Brain pericyte (primary cell): ENCODE measurements at places on chromosomes 5 and 9.

DNA sequence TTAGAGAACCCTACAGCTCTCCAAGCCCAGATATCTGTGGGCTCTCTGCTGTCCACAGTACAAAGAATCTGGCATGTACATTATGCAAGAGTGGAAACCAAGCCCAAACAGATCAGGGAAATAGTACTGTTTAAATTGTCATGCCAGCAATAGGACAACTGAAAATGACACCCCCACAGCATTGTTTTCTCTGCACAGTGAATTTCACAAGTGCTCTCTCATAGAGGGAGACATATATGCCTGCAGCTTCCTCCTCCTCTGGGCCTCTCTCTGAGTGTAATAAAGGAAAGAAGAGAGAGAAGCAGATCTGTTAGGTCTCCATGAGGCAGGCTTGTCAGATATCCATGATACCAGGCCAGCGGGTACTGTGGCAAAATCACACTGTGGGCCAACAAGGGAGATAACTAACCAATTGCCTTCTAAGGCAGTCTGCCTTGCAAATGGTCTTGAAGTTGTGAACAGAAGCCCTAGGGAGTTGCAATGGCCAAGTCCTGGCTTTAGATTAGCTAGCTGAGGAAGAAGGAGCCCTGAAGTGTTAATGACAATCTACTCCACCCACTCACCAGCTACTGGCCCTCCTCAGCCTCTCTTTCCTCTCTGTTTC, 54.4 kb upstream of the JMY start:
- no peak for DNase-seq

GRCh38 chr9:87119328-87119881, 172.1 kb upstream of the GAS1 start:
- DNase-seq: peak; percentile 66

DNA sequence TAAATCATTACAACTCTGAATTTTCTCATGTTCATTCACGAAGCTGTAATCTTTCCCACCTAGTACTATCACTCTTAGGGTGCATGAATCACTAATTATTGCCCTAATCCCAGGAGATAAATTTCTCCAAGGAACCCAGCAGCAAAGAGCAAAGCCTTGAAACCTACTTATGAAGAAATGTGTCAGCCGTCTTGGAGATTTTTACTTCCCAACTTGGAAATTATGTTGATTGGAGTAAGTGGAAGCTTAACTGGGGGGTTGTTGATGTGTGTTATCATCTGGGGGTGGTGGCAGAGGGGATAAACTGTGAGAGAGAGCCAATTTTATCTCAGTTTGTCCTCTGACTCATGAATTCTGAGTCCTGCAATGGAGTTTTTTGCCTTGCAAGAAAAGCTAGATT, 440.5 kb upstream of the WWC1 start:
- DNase-seq: no peak

DNA sequence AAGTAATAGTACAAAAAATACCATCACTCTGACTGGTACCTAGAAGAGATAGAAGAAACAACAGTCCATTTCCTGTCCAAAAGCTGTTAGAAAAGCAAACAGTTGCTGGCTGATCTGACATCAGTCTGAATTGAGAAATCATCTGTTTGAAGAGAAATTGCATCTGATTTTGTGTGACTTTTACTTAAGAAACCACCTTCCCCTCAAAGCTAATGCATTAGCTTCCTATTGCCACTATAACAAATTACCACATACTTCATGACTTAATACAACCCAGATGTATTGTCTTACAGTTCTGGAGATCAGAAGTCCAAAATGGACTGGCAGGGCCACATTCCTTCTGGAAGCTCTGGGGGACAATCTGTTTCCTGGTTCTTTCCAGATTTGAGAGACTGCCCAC, 385.9 kb upstream of the TLE4 start:
- no peak for DNase-seq

DNA sequence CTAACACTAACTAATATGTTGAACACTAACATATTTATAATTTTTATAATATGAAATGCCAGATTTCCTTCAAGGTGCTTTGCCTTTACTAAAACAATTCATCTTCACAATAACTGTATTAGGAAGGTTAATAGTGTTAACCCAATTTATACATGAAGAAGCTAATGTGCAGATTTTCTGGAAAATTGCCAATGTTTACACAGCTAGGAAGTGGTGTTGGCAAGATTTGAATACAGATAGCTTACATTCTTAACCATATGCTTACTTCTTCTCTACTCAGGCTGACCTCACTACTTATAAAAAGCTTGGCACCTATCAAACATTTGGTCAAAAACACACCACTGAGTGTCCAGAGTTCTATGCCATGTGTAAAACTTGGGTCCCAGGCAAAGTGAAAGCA, 445.4 kb upstream of the ITGA1 start:
- DNase-seq: no peak

GRCh38 chr9:104361207-104361606, 142.9 kb upstream of the OR13F1 start:
- no peak for DNase-seq

GRCh38 chr9:98886691-98887229, 56.9 kb upstream of the COL15A1 start:
- DNase-seq: no peak

- no peak for DNase-seq
These were observed 3.8 kb downstream of the RGMB start for GRCh38 chr5:98777295-98777694.

DNA sequence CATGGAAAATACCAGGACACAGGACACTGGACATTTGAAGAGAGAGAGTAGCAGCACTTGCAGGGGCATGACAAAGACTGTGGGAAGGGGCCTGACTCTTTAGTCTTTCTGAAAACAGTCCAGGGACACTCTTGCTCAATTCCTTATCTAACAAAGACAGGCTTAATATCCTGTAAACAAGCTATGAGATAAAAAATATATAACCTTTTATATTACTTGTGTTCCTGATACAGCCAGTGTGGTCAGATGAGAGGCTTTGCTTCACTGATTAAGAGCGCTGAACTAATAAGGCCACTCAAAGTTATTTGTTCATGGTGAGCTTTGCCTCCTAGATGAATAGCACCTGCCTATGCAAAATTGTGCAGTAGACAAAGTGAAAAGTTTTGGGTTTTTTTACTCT, 518.7 kb downstream of the LRRC70 start:
- no peak for DNase-seq

GRCh38 chr5:180600554-180601041, 9.3 kb upstream of the SCGB3A1 start:
- DNase-seq: no peak

DNA sequence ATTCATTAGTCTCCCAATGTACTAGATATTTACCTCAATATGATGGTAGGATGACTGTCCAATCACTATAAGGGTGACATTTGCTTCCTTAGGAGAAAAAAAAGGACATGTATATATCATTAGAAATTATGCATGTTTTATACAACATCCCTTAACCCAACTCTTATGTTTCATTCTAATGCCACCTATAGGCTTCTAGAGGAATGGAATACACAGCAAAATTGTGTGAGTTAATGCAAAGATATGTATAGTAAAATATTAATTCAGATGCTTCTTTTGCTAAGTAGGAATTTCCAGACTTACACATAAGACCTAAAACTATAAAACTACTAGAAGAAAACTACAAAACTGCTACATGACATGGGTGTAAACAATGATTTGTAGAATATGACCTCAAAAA, 3.5 kb downstream of the PRXL2C start:
- no peak for DNase-seq

GRCh38 chr5:106136061-106136460, 1534.7 kb downstream of the EFNA5 start:
- DNase-seq: no peak

- DNase-seq: no peak
These were observed at the start of gene ZFP2 for GRCh38 chr5:178895615-178896571. TSS of gene ZFP2 (plus strand) at chr5:178895913. CDS start at chr5:178931314, 35,401 bp downstream.

DNA sequence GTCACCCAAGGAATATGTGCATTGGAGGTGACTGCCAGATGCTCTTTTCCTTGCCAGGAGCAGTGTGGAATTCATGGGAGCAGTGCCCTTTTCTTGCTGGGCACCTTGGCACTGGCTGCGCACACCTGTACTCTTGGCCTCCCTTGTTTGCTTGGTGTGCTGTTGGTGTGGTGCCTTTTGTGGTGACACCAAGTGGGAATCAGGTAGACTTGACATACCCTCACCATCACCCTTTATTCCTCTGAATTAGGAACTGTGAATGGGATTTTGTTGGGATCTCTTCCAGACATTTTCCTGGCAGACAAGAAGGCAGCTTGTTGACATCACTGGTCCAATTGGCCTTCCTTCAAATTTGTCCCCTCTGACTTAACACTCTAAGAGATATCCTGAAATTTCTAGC, 82.3 kb downstream of the RAI14 start:
- DNase-seq: no peak

DNA sequence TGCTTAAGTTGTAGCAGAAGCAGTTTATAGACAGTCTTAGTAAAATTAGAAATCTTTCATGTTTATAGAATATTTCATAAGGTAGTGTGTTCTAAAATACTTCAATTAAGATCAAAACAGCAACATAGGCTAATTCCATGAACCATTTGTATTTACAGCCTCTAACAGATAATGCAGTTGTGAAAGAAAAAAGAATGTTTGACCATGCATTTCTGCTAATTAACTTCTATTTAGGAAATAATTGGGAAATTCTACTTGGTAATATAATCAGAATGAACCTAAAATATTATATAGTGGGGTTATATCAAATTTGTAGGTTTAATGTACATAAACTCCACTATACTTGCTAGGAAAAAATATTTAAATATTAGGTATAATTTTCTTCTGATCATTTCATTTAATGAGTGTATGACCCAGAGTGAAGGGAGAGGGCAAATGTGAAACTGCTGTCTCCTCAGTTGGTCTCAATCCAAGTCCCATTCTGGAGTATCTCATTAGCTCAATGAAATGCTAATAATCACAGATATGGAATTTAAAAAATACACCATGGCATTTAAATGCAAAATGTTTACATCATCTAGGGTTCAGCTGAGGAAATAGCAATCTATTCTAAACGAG, 34.9 kb downstream of the ALDH1A1 start:
- DNase-seq: no peak

GRCh38 chr9:101352892-101353463, 31.8 kb downstream of the BAAT start:
- DNase-seq: no peak

DNA sequence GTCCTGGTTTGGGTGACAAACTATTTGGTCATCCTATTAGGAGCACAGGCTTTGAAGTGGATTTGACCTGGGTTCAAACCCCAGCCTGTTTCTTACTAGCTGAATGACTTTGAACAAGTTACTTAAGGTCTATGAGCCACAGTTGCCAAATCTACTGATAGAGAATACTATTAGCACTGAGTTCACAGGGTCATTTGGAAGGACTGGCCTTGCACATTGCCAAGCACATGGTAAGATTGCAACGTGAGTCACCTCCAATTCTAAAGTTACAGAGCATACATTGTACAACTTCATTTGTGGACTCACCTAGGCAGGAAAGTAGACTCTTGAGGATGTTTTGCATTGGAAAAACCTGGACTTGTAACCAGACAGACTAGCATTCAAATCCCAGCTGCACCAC, 38.9 kb downstream of the MFAP3 start:
- no peak for DNase-seq

DNA sequence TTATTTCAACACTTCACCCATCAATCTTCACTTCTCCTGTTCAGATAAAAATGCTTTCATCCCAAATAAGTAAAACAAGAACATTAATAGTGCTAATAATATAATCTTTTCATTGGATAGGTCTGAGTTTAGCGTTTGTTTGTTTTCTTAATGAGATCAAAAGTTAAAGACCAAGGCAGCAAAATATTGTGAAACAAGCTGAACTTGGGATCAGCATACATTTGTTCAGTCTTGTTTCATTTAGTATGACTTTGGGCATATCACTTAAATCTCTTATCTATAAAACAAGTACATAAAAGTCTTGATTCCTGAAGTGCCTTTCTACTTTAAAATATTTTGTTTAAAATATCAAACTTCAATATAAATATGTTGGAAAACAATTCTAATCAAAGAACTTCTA, 13.4 kb upstream of the SNX24 start:
- no peak for DNase-seq

GRCh38 chr9:3434594-3434993, 91.2 kb downstream of the RFX3 start:
- DNase-seq: no peak

DNA sequence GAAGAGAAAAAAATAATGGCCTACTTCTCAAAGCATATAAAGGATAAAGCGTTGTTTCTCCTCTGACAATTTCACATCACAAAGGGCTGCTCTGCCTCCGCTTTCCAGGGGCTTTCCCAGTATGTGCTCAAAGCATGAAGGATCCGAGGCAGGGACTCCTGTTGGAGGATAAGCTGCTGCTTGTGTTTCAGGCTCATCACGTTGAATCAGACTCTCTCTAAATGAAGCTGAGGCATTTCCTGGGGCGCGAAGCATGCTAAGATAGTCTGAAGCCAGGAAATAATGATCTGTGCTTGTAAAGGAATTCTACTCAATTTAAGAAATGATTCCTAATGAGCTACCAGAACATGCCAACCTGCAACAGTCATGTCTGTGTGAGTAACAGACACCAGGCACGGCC, 97.5 kb downstream of the MARCHF11 start:
- DNase-seq: no peak

DNA sequence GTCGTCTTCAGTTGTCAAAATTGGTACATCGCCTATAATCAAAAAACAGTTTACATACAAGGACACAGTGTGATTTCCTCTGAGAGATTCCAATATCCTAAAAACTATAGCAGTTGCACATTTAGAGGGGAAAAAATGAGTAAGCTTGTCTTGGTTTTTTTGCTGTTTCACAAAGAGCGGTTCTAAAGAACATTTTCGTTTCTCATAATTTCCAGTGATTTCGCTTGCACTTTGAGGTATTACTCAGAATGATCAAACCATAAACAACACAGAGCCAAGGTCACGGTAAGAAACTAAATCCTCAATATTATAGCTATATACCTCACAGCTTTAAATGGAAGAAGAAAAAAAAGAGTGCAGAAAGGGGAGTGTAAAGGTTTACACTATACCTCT, 861 bp downstream of the MTX3 start:
- DNase-seq: no peak

- no peak for DNase-seq
These were observed 47.7 kb upstream of the TMC1 start for GRCh38 chr9:72473474-72474261.

DNA sequence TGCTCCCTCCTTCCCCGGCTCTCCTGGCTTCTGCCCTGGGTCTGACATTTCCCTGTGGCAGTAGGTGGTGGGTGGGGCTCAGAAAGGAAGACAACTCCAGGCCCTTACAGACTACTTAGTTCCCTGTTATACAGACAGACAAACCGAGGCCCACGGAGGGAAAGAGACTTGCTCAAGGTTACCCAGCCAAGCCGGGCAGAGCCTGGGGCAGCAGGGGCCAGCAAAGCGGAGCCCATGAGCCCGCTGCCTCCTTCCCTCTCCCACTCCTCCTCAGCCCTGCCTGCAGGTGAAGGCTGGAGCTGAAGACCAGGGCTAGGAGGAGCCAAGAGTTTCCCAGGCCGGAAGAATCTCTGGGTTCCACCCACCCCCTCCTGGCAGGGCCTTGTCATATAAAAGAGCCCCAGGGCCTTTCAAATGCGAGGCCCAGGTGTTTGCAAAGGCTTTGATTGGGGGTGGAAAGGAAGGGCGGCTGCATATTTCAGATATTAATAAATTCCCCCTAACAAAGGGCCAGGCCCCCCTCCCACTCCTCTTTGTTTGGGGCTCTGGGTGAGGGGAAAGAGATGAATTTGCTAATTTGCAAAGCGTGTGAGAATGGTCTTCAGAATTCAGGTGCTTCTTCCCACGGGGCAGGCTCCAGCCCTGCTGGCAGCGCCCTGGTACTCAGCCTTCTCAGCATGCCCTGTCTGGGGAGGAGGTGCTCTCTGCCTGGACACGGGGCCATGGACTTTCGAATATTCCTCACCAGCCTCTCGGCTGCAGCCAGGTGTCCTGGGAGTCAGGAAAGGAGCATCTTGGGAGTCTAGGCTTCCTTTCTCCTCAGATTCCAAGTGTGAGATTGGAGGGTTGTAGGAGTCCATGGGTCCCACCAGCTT, 21.5 kb downstream of the SLC6A7 start:
- DNase-seq: no peak
